GM23248 (cell line): ENCODE measurements at places on chromosomes 6 and 20. TPM values are rescaled to one million over a fixed set of nuclear protein-coding genes. Genes with fewer than 3 reads are reported as not detected.

DNA sequence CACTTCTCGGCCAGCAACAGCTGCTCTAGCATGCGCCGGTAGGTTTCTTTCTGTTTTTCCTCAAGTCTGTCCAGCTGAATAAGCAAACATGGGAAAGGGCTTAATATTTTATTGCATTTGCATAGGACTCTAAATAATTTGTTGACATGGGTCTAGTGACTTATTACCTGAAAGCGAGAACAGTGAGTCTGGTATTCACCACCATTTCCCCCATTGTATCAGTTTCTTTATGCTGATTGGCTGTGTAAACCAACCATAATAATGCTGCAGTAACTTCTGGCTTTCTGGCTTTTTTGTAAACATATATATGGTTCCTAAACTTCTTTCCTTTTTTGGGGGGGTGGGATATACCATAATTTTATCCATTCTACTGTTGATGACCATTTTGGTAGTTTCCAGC lies 69.1 kb upstream of the TMEM30A start:
- H3K4me3 ChIP-seq, result no peak overlapping the region
- H3K4me1 ChIP-seq, result no peaks in the 10 kb centered on the region
- H3K27ac ChIP-seq, result no peak overlapping the region
- no peaks in the 10 kb centered on the region for H3K36me3 ChIP-seq
- no peak for DNase-seq

DNA sequence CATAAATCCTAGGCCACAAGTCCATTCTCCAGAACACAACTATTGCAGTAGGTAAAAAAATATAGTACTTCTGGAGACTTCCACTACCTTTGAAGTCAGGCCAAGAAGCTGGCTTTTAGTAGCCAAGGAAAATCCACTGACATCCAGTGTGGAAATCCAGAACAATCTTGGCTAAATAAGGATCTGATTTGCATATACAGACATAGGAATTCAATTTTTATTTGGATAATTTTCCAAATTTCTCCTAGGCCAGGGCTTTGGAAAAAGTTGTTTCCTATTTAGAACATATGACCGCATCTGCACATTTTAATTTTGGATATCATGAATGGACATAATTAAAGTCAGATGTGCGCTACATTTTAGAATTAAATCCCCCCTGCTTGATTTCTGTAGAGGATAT lies 100.2 kb downstream of the BCAS1 start:
- H3K36me3 ChIP-seq, result no peaks in the 10 kb centered on the region
- H3K27ac ChIP-seq, result no peak overlapping the region
- no peak overlapping the region for H3K4me3 ChIP-seq
- no peak for DNase-seq
- no peaks in the 10 kb centered on the region for H3K27me3 ChIP-seq
- H3K4me1 ChIP-seq, result 0 out of 2 replicates have a peak, but pooled peaks cover 6% of the 10 kb centered on the region

GRCh38 chr6:158816803-158817727 lies 2.1 kb downstream of the EZR start:
- H3K4me3 ChIP-seq, result peak overlapping the region; percentile 89
- peaks cover 25% of the 10 kb centered on the region for H3K4me1 ChIP-seq
- DNase-seq, result peak; percentile 24
- H3K27me3 ChIP-seq, result no peaks in the 10 kb centered on the region

DNA sequence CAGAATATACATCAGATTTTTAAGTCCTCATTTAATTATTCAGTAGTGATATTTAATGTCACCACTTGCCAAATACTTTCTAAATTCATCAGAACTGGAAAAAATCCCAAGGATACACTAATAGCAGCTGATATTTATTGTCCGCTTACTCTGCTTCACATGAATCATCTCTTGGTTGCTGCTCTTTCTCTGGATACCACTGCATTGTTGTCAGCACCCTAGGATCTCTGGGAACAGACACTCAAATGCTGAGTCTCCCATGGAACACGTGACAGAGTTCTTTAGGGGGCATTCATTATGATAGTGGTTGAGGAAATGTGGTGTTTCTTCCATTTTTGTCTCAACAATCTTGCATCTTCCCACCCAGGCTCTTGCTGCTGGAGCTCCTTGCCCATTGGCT lies 318.0 kb downstream of the RFPL4B start:
- no peaks in the 10 kb centered on the region for H3K27me3 ChIP-seq
- H3K27ac ChIP-seq, result peak overlapping the region; percentile 91
- H3K4me3 ChIP-seq, result 0 out of 2 replicates have a peak overlapping the region, but pooled peaks have one; percentile 4
- no peaks in the 10 kb centered on the region for H3K36me3 ChIP-seq
- DNase-seq, result peak; percentile 95
- peaks cover 22% of the 10 kb centered on the region for H3K4me1 ChIP-seq

The FBXL4 gene
- total RNA-seq, result 15.1 and 22.6 TPM in 2 replicates

The MAS1 gene
- not detected in 2 replicates for total RNA-seq
